ENCODE measurements at places on chromosomes 11 and 22.

DNA sequence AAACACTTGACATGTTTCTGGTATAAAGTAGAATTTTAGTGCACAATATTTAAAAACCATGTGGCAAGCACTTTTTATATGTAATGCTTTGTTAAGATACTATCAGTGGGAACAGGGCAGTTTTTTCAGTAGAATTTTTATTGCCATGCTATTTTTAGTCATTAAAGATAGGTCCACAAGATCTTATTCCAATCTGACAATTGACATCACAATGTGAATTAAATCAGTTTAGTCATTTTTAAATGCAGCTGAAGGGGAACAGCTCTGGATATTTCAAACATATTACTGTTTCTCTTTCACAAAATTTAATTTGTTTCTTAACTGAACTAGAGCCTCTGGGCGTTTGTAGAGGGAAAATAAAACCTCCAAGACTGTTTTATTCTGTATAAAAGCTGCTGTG is 194.1 kb downstream of the MSANTD4 start:
- DNase-seq, result no peak

- DNase-seq, result no peak
These were observed 107.7 kb downstream of the EHF start for GRCh38 chr11:34728609-34729008.

GRCh38 chr22:48279461-48279756 is 1517.0 kb downstream of the TBC1D22A start:
- no peak for DNase-seq

GRCh38 chr11:31887180-31887579 is 76.1 kb upstream of the PAX6 start:
- no peak for DNase-seq

DNA sequence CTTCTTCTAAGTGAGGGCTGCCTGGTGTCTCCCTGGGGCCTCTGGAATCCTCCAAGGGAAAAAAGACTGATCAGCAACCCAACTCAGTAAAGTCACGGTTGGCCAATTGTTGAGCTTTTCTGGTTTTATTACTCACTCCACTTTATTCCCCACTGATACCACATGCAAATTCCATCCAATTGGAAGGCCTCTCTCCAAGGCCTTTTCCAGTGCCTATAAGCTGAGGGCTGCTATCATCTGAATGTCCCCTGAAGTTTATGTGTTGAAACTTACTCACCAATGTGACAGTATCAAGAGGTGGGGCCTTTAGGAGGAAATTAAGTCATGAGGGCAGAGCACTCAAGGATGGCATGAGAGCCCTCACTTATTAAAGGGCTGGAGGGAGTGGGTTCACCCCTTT is 463.3 kb downstream of the BUD13 start:
- DNase-seq, result no peak
